Astrocyte (in vitro differentiated cells and primary cell): ENCODE measurements at places on chromosomes 5 and 9. TPM values are rescaled to one million over a fixed set of nuclear protein-coding genes. Genes with fewer than 3 reads are reported as not detected.

The ZBED3 gene
- total RNA-seq: 6.0 and 7.9 TPM in 2 replicates

The AIF1L gene
- total RNA-seq: 20.2 and 23.7 TPM in 2 replicates

The ELOVL7 gene
- 0.72 and 1.0 TPM in 2 replicates for total RNA-seq

The KCNV2 gene
- not detected in 2 replicates for total RNA-seq

The PLCXD3 gene
- total RNA-seq: 0.55 and 1.6 TPM in 2 replicates

DNA sequence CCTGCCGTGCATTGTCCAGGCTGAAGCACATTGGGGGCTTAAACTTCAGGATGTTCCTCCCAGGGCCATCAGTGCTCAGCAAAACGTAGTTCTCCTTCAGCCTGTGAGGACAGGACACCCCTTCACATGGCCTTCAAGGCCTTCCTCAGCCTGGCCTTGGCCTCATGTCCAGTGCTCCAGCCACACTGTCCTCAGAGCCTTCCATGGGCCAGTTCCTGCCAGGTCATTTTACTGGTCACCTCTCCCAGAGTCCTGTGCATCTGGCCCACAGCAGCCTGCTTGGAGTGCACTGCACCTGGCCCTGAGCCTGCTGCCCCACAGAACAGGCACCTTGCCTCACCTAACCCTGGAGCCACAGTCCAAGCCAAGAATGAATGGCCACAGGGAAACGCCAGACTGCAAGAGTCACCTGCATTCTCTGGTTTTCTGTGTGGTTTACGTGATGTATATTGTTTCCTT, 8.7 kb downstream of the HNRNPAB start:
- no peak for DNase-seq
- H3K27ac ChIP-seq: no peak overlapping the region
- no peaks in the 10 kb centered on the region for H3K27me3 ChIP-seq
- no peaks in the 10 kb centered on the region for H3K4me1 ChIP-seq
- no peak overlapping the region for H3K4me3 ChIP-seq

DNA sequence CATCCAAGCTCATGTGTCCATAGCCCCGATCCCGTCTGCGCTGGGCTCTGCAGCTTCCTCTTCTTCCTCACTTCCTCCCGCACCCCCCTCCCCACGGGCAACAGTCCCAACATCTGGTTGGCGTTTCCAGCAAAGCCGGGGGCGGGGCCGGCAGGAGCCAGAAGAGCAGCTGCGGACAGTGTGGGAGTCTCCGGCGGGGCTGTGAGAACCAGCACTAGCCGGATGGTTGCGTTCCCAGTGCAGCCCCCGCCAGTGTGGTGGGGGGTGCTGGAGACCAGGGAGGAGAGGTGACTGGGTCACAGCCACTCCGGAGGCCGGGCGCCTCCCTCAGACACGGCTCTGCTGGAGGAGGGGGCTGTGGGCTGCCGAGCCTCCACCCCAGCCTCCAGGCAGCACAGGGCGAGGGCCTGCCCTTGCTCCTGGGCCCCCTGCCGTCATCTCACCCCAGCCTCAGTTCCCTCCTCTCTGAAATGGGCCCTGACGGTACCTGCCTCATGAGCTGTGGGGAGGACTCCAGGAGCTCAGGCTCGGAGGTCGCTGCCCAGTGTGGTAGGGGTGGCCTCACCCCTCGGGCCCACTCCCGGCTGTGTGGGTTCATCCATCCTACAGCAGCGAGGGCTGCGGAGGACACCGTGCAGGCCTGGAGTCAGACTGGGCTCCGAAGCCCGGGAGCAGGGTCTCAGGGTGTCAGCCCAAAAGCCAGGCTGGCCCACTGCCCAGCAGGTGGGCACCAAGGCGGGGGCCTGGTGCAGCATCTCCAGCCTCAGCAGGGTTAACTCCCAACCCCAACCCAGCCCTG, 41.5 kb upstream of the NOTCH1 start:
- H3K27me3 ChIP-seq: no peaks in the 10 kb centered on the region
- no peaks in the 10 kb centered on the region for H3K36me3 ChIP-seq
- H3K4me3 ChIP-seq: no peak overlapping the region

GRCh38 chr9:95783426-95783975, 92.0 kb upstream of the ERCC6L2 start:
- peaks cover 4% of the 10 kb centered on the region for H3K4me1 ChIP-seq
- peak overlapping the region; percentile 6 for H3K27ac ChIP-seq
- H3K4me3 ChIP-seq: peak overlapping the region; percentile 17

DNA sequence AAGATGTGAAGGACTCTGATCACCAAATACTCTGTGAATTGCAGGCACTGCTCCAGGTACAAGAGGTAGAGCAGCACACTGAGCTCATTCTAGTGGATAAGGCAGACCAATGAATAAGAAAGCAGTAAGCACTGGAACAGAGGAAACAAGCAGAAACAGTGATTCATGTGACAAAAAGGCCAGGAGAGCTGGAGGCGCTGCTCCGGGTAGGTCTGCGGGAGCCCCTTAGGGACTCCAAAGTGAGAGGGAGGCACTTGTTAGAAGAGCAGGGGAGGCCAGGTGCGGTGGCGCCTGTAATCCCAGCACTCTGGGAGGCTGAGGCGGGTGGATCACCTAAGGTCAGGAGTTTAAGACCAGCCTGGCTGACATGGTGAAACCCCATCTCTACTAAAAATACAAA, 231.6 kb upstream of the NFIL3 start:
- H3K27ac ChIP-seq: no peak overlapping the region
- DNase-seq: no peak
- no peak overlapping the region for H3K4me3 ChIP-seq
- peaks cover 2% of the 10 kb centered on the region for H3K27me3 ChIP-seq
- H3K4me1 ChIP-seq: no peaks in the 10 kb centered on the region

DNA sequence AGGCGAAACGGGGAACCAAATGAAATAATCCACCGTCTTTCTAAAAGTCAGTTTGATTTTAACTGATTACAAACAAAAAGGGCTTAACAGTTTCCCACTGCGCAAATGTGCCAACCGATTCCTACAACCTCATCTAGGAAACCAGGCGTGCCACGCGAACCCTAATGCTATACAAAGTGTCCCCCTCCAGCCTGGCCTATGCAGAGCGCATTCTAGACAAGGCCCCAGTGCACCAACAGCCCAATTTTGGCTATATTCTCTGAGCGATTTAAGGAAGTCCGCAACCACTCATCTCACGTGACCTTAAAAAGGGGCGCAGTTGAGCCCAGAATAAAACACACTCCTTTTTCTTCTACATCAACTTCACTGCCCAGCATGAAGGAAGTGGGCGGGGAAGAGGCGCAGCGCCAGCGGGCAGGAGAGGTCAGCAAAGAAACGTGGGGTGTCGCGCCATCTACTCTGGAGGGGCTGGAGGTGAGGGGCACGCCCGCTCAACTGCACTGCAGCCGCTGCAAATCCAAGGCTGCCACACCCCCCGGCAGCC, 779 bp downstream of the FAM13B start:
- DNase-seq: peak; percentile 41
- peaks cover 14% of the 10 kb centered on the region for H3K4me1 ChIP-seq
- H3K4me3 ChIP-seq: peak overlapping the region; percentile 96
- peak overlapping the region; percentile 97 for H3K27ac ChIP-seq
- no peaks in the 10 kb centered on the region for H3K27me3 ChIP-seq
- no peaks in the 10 kb centered on the region for H3K36me3 ChIP-seq

- H3K27me3 ChIP-seq: no peaks in the 10 kb centered on the region
- H3K4me1 ChIP-seq: no peaks in the 10 kb centered on the region
- DNase-seq: no peak
- H3K4me3 ChIP-seq: no peak overlapping the region
- no peaks in the 10 kb centered on the region for H3K36me3 ChIP-seq
- H3K27ac ChIP-seq: no peak overlapping the region
These were observed 414.7 kb downstream of the TLE4 start for GRCh38 chr9:79986437-79986836.

GRCh38 chr5:179278546-179278945, 66.7 kb downstream of the ADAMTS2 start:
- no peak overlapping the region for H3K27ac ChIP-seq
- H3K4me1 ChIP-seq: peaks cover 20% of the 10 kb centered on the region
- no peaks in the 10 kb centered on the region for H3K27me3 ChIP-seq
- H3K4me3 ChIP-seq: no peak overlapping the region
- DNase-seq: no peak

DNA sequence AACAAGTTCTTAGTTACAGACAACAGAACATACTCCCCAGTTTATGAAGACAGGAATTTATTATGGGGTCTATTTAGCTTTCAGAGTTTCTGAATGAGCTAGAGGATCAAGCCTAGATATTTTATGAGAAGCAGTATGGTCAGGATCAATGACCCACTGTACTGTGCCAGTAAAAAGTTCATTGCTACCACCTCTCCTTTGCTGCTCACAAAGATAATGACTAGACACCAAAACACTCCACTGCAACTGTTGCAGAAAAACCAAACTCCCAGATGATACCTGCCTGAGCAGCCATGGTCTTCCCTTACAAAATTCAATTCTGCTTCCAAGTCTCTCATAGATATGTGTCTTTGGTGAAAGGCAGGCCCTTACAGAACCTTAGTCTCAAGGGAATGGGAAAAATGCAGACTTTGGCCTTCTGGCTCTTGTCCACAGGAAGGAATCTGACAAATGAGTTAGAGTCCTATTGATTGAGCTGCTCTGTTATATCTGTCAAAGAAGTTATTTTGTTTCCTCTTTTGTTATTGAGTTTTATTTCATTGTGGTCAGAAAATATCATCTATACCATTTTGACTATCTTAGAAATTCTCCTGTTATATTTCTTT, 74.7 kb upstream of the RASGRF2 start:
- no peak overlapping the region for H3K4me3 ChIP-seq
- H3K4me1 ChIP-seq: no peaks in the 10 kb centered on the region
- H3K27me3 ChIP-seq: no peaks in the 10 kb centered on the region
- H3K36me3 ChIP-seq: no peaks in the 10 kb centered on the region
- no peak overlapping the region for H3K27ac ChIP-seq
- no peak for DNase-seq

GRCh38 chr5:174310706-174311105, 265.2 kb downstream of the NSG2 start:
- no peak overlapping the region for H3K4me3 ChIP-seq
- no peaks in the 10 kb centered on the region for H3K36me3 ChIP-seq
- DNase-seq: no peak
- no peaks in the 10 kb centered on the region for H3K27me3 ChIP-seq

GRCh38 chr5:73480500-73480899, 17.7 kb upstream of the BTF3 start:
- H3K27ac ChIP-seq: no peak overlapping the region
- no peak for DNase-seq
- no peak overlapping the region for H3K4me3 ChIP-seq
- H3K36me3 ChIP-seq: no peaks in the 10 kb centered on the region
